ENCODE measurements at places on chromosomes 6 and 20. TPM values are rescaled to one million over a fixed set of nuclear protein-coding genes. Genes with fewer than 3 reads are reported as not detected.

GRCh38 chr6:34284563-34285447, 36.0 kb upstream of the SMIM29 start:
- peaks cover 24% of the 10 kb centered on the region for H3K36me3 ChIP-seq
- H3K4me3 ChIP-seq = no peak overlapping the region
- no peaks in the 10 kb centered on the region for H3K27me3 ChIP-seq
- DNase-seq = no peak
- H3K27ac ChIP-seq = no peak overlapping the region

DNA sequence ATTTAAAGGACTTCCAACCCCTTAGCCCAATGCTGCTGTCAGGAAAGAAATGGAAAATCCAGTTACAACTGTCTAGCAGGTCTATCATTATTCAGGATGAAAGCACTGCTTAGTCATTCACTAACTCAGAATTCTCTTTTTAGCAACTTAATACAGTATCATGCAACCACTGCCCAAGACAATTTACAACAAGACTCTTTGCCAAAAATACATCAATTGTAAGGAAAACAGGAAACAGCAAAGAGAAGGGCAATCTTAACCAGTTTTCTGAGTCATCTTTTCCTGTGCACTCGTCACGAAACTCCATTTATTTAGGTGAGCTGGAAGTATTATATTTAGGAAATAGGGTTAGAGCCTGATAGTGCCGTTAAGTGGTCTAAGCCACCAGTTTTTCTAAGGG, 1197.7 kb upstream of the CITED2 start:
- H3K27me3 ChIP-seq = peaks cover 20% of the 10 kb centered on the region
- H3K36me3 ChIP-seq = peaks cover 22% of the 10 kb centered on the region
- DNase-seq = no peak
- H3K27ac ChIP-seq = no peak overlapping the region
- peaks cover 14% of the 10 kb centered on the region for H3K4me1 ChIP-seq
- H3K4me3 ChIP-seq = no peak overlapping the region

- no peak overlapping the region for H3K4me3 ChIP-seq
- H3K27ac ChIP-seq = no peak overlapping the region
- peaks cover 8% of the 10 kb centered on the region for H3K36me3 ChIP-seq
- H3K27me3 ChIP-seq = no peaks in the 10 kb centered on the region
- peaks cover 7% of the 10 kb centered on the region for H3K4me1 ChIP-seq
- no peak for DNase-seq
Observed at GRCh38 chr6:42996513-42996912, 12.1 kb downstream of the PPP2R5D start.

- no peak overlapping the region for H3K4me3 ChIP-seq
- no peaks in the 10 kb centered on the region for H3K27me3 ChIP-seq
- no peaks in the 10 kb centered on the region for H3K4me1 ChIP-seq
- H3K36me3 ChIP-seq = no peaks in the 10 kb centered on the region
Observed at GRCh38 chr6:56244528-56245253, 2.7 kb downstream of the COL21A1 start.

- no peaks in the 10 kb centered on the region for H3K4me1 ChIP-seq
- no peak overlapping the region for H3K4me3 ChIP-seq
- DNase-seq = no peak
- no peaks in the 10 kb centered on the region for H3K36me3 ChIP-seq
- no peak overlapping the region for H3K27ac ChIP-seq
Observed at GRCh38 chr6:148392671-148393070, 50.0 kb downstream of the SASH1 start.

GRCh38 chr6:106214531-106214930, 111.0 kb downstream of the ATG5 start:
- H3K4me3 ChIP-seq = no peak overlapping the region
- H3K4me1 ChIP-seq = peaks cover 10% of the 10 kb centered on the region
- DNase-seq = no peak
- H3K36me3 ChIP-seq = peaks cover 23% of the 10 kb centered on the region

DNA sequence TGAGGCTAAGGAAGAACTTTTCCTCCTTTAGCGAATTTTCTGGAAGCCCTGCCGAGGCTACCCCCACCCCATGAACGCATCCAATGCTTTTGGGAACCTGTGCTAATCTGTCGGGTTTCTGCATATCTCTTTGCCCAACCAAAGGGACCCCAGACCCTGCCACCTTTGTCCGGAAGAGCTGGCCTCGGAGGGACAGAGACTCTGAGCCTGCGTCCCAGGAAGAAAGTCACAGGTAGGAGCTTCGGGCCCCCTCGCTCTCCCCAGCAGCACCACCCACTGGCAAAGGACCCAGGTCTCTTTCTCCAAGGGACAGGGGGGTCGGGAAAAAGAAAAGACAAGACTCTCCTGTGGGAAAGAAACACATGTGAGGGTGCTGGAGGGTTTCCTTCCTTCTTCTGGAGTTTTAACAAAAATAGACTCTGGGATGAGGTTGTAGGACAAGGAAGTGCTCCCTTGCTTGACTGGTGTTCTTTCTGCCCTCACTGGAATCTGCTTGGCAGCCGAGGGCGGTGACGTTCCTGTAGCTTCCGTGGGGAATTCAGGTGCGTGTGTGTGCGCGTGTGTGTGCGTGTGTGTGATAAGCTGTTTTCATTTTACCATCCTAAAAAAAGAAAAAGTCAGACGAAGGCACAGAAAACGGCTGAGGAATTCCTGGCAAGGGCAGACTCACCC, 16.3 kb upstream of the FOXC1 start:
- H3K27ac ChIP-seq = no peak overlapping the region
- H3K36me3 ChIP-seq = no peaks in the 10 kb centered on the region
- H3K4me3 ChIP-seq = no peak overlapping the region
- no peak for DNase-seq
- H3K27me3 ChIP-seq = peaks cover 53% of the 10 kb centered on the region

DNA sequence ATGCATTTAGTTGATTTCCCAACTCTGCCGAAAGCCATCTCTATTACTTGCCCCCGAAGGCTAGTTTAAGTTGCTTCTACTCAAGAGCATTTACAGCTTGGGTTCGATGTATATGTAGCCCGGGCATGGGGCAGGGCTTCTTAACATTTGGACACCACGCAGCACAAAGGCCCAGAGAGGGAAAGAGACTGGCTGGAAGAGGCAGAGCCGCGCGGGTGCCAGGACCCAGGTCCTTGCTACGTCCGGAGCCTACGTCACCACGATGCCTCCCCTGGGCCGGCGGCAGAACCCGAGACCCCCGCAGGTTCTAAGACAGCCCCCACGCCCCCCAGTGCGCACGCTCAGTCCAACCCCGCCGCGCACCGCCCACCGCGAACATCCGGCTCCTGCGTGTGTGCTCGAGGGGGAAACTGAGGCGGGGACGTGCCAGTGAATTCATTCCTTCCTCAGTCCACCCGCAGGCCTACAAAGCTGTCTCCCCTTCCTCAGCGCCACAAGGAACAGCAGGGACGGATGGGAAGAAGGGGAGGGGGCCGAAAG, 367 bp upstream of the PCIF1 start:
- H3K4me1 ChIP-seq = peaks cover 31% of the 10 kb centered on the region
- H3K4me3 ChIP-seq = peak overlapping the region; percentile 96
- peak overlapping the region; percentile 98 for H3K27ac ChIP-seq

GRCh38 chr6:14020551-14020950, 95.8 kb downstream of the RNF182 start:
- no peaks in the 10 kb centered on the region for H3K36me3 ChIP-seq
- no peak for DNase-seq
- H3K27ac ChIP-seq = no peak overlapping the region
- peaks cover 18% of the 10 kb centered on the region for H3K27me3 ChIP-seq
- no peaks in the 10 kb centered on the region for H3K4me1 ChIP-seq

- H3K36me3 ChIP-seq = no peaks in the 10 kb centered on the region
- DNase-seq = no peak
- no peak overlapping the region for H3K4me3 ChIP-seq
- no peaks in the 10 kb centered on the region for H3K4me1 ChIP-seq
- H3K27ac ChIP-seq = no peak overlapping the region
- no peaks in the 10 kb centered on the region for H3K27me3 ChIP-seq
Observed at GRCh38 chr20:23019403-23019802, 15.7 kb upstream of the SSTR4 start.

- no peak for DNase-seq
- peaks cover 2% of the 10 kb centered on the region for H3K4me1 ChIP-seq
- no peak overlapping the region for H3K4me3 ChIP-seq
- no peak overlapping the region for H3K27ac ChIP-seq
- peaks cover 15% of the 10 kb centered on the region for H3K36me3 ChIP-seq
Observed at GRCh38 chr6:141552463-141552862, 580.3 kb upstream of the GJE1 start.

DNA sequence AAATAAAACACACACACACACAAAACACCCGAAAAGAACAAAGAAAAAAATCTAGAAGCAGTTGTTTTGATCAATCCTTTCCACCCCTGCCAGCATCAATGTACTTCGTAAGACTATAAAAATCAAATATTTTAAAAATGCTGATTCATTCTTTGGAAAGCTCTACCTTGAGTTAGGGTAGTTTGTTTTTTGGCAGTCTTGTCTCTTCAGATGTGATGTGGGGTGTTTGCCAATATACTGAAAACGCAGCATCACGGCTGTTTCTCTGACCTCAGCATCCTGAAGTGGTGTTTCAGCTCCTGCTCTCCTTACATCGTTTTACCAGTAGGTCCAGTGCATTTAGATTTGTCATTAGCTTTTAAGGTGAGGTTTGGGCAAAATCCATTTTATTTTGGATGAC, 526.0 kb downstream of the UTRN start:
- no peak for DNase-seq
- H3K27me3 ChIP-seq = no peaks in the 10 kb centered on the region
- H3K4me1 ChIP-seq = no peaks in the 10 kb centered on the region
- H3K4me3 ChIP-seq = no peak overlapping the region

GRCh38 chr20:35576816-35577215, 34.9 kb downstream of the ERGIC3 start:
- H3K4me3 ChIP-seq = no peak overlapping the region
- no peaks in the 10 kb centered on the region for H3K4me1 ChIP-seq
- DNase-seq = no peak
- H3K27ac ChIP-seq = no peak overlapping the region

DNA sequence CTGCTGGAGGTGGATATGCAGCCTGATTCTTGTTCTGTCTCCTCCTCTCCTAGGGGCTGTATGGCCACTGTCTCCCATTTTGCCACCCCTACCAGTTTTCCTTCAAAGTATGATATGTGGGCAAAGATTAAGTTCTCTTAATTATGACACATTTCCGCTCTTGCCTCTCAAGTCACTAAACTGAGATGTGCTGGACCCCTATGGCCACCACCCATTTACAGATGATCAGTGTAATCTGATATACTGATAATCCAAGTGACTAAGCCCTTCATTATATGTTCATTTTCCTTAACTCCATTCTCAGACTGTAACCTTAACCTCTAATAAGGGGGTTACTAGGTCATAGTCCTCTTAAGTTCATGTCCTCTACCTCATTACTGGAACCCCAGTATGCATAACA, 711 bp upstream of the C20orf141 start:
- H3K4me1 ChIP-seq = peaks cover 5% of the 10 kb centered on the region
- no peak overlapping the region for H3K27ac ChIP-seq
- no peaks in the 10 kb centered on the region for H3K36me3 ChIP-seq

DNA sequence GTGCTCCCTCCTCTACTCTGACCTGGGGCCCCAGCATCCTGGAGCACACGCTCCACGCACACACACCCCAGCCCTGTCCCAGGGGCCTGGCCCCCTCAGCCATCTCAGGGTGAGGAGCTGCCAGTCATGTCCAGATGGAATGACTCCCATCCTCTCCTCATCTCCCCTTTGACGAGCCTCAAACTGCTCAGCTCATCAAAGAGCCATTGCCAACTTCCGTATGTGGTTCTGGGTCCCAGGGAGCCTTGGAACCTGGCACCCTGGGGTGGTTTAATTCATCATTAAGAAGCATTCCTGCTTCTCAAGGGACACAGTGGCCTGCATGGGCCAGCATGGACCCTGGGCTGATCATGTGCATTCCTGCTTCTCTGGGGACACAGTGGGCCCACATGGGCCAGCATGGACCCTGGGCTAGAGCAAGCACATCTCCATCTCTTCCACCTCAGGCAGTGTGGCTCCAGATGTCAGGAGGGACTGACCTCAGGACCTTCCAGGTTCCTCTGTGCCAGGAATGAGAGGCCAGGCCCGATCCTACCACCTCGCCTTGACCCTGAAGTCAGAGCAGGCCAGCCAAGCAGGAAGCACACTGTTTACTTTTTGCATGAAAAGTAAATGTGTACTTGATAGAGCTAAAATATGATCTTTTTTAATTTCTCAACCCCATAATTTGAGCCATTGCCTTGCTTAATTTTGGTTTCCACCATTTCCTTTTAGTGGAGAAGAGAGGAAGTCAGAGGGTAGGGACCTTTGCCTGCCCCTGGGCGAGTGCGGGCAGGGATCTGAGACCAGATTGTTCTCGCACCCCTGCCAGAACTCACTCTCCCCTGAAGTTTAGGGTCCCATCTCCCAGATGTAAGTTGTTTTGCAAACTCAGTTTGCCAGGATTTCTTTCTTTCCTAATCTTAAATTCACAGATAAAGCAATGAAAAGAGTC, 26.1 kb downstream of the SPATA2 start:
- peak overlapping the region; percentile 35 for H3K27ac ChIP-seq
- no peak overlapping the region for H3K4me3 ChIP-seq
- peaks cover 8% of the 10 kb centered on the region for H3K36me3 ChIP-seq
- DNase-seq = no peak
- no peaks in the 10 kb centered on the region for H3K27me3 ChIP-seq

GRCh38 chr6:28468056-28468455, 24.8 kb upstream of the ZSCAN23 start:
- no peak for DNase-seq
- no peak overlapping the region for H3K27ac ChIP-seq
- H3K4me3 ChIP-seq = no peak overlapping the region
- H3K4me1 ChIP-seq = no peaks in the 10 kb centered on the region
- no peaks in the 10 kb centered on the region for H3K36me3 ChIP-seq

DNA sequence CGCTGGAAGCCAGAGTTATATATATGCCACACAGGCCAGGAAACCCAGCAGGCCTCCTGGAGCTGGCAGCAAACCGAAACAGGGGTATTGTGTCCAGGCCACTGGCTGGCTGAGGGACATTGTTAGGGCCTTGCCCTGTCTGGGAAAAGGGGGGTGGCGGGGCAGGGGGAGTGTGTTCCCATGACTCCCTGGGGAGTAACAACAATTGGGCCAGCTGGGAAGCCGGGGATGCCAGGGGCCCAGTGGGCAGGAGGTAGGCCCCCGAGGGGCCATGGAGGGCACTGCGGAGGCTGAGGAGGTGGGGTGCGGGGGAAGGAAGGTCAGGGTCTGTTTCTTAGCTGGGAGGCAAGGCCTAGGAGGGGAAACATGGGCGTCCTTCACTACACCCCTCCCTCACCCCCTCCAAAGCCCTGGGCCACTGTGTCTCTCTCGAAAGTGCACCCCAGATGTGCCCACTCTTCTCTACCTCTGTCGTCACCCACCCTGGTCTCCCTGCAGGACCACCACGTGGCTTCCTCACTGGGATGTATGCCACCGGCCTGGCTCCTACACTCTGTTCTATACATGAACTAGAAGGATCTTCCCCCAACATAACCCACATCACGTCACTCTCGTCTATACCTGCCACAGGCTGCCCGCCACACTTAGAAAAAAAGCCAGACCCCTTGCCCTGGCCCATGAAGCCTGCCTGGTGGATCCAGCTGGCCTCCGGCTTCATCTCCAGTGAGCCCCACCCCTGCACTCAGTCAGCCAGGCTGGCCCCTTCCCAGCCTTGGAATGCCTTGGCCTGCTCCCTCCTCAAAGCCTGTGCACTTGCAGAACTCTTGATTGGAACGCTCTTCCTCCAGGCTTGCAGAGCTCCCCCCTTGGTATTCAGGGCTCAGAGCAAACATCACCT, 7.8 kb upstream of the E2F1 start:
- H3K36me3 ChIP-seq = no peaks in the 10 kb centered on the region
- no peak overlapping the region for H3K4me3 ChIP-seq
- H3K4me1 ChIP-seq = peaks cover 22% of the 10 kb centered on the region

OR2J2 gene
- not detected for total RNA-seq

NKX2-2 gene
- total RNA-seq = not detected

VEGFA gene
- total RNA-seq = 29.0 TPM

EFCAB8 gene
- total RNA-seq = 1.1 TPM

KCNK16 gene
- total RNA-seq = not detected

RAD21L1 gene
- total RNA-seq = not detected

MKKS gene
- 7.5 TPM for total RNA-seq

CCM2L gene
- total RNA-seq = not detected

Data from activated CD8-positive, alpha-beta memory T cell treated with anti-CD3 and anti-CD28 coated beads, Interleukin-2, amount 10 ng/mL, durations not matched to agents 7 days and 5 days (primary cell).